ENCODE measurements at places on chromosomes 12 and 14.

DNA sequence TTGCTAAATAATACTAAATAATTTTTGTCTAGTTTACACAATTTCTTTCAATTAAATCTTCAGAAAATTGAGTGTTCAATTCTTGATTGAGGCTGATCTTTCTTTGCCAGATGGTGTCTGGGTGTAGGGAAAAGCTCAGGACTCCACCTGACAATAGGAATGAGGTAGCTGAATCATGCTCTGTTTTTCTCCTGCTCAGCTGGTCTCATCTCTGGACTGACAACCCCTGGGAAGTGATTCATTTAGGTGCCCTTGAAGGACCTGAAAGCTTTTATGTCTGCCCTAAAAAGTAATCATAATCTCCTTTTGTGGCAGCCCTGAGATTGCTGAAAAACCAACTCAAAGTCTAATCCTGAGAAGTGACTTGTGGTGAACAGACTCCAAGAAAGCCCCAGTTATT, 255.4 kb downstream of the ETNK1 start:
- no peak for DNase-seq

DNA sequence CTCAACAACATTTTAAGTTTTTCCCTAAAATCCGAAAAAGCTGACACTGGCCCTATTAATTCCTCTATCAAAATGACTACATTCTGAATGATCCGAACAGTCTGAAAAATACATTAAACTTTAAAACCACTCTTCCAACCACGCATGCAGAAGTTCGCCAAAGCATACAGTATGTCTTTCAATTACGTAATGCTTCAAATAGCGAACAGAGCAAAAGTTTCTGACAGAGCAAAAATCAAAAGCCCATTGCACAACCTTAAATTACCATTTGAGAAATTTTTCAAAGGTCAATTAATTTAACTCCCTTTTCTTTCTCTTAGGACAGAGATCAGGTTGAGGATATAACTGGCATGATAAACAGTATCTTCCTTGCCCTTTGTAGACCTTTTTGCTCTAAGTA, 33.2 kb downstream of the LRIG3 start:
- no peak for DNase-seq

DNA sequence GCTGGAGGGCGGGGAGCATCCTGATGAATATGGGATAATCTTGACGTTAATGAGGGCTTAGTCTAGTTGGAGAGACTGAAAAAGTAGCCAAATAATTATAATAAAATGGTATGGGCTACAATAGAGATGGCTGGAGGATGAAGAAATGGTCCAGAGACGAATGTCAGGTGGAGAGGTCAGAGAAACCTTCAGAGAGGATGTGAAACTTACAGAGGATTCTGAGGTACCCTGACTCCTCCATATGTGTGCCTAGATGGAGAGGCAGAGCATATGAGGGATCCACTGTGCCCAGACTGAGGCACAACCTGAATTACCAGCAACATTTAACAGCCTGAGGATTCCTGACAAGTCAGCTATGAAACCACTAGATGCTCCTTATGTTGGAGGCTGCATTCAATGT, 417.0 kb downstream of the ATP23 start:
- DNase-seq: no peak

DNA sequence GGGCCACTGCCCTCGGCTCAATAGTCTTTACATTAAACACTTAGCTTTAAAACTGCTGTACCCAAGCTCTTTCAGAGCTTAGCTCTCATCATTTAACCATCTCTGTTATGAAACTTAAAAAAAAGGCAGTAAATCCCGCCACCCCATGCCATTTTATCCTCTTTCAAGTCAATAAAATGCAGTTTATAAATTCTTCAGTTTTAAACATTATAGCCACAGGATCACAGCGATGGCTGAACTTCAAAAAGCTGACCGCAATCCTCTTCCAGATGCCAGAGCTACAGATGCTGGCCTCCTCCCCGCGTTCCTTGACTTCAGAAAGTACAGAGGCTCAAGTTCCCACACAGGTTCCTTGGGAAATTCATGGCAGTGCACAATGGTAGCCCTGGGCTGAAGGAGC, 4.2 kb downstream of the OR10G3 start:
- no peak for DNase-seq

GRCh38 chr12:122944605-122945592, 21.4 kb downstream of the ABCB9 start:
- DNase-seq: no peak

GRCh38 chr12:133058203-133059113, 21.1 kb downstream of the ZNF84 start:
- DNase-seq: no peak

DNA sequence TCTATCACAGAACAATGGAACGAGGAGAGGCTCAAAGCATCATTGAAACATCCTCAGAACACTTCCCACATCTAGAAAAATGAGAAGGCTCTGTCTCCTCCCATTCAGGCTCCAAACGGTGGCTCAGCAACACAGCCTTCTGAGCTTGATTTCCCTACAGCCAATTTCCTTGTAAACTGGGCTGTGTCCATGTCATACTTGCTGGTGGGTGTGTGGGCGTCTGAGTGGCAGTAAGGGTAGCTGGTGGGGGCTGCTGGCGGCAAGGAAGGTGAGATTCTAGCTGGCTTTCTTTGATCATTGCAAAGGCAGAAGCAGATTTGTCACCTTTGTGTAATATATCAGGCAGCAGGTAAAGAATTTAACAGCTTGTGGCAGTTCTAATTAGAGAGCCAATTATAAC, 163.7 kb downstream of the CALM1 start:
- no peak for DNase-seq

- no peak for DNase-seq
Measured at GRCh38 chr14:86973177-86973576, 1019.8 kb downstream of the GALC start.

- no peak for DNase-seq
Measured at GRCh38 chr12:20757-21156, 45.8 kb upstream of the IQSEC3 start.

GRCh38 chr12:57063991-57064685, 14.2 kb upstream of the MYO1A start:
- no peak for DNase-seq

DNA sequence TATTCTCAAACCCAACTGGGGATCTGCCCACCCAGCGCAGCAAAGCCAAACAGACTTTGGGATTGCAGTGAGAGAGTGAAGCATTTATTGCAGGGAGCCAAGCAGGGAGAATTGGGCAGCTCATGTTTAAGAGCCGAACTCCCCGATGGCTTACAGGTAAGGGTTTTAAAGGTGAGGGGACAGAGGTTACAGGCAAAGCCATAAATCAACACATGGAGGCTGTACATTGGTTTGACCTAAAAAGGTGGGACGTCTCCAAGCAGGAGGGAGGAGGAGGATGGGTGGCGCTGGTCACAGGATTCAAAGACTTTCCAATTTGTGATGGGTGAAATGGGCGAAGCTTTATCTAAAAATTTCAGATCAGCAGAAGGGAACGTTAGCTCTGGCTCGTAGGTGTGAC, 18.2 kb downstream of the OAS2 start:
- no peak for DNase-seq

DNA sequence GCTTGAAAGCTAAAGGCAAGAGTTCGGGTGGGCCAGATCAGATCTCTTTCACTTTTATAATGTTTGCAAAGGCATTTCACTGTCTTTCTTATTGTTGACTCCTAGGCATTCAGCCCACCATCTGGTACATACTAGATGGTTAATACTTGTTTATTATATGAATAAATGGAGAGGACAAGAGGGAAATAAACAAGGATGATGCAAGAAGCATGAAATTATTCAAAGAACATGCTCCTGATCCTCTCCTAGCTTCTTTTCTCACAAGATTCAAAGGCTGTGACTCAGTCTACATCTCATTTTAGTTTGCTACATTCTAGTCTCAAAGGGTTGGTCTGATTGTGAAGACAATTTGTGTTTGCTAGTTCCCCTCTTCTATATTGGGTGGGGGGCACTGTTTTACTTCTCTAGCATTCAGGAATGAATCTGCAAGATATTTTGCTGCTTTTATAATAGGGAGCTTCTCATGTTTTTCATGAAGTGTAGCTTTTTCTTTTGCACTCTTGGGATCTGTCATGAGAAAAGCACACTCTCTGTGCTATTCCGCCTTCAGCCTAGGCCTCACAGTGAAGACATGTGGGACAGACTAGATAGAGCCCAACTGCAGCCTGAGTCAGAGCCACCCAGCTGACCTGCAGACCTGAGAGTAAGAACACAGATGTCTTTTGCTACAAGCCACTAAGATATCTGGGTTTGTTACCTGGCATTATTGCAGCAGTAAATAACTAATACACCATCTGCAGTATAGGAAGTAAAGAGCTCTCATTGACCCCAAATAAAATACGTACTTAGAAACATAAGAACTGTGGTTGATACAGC, 65.7 kb downstream of the PTHLH start:
- DNase-seq: no peak

- DNase-seq: no peak
Measured at GRCh38 chr14:104813286-104813685, 12.4 kb downstream of the ZBTB42 start.

DNA sequence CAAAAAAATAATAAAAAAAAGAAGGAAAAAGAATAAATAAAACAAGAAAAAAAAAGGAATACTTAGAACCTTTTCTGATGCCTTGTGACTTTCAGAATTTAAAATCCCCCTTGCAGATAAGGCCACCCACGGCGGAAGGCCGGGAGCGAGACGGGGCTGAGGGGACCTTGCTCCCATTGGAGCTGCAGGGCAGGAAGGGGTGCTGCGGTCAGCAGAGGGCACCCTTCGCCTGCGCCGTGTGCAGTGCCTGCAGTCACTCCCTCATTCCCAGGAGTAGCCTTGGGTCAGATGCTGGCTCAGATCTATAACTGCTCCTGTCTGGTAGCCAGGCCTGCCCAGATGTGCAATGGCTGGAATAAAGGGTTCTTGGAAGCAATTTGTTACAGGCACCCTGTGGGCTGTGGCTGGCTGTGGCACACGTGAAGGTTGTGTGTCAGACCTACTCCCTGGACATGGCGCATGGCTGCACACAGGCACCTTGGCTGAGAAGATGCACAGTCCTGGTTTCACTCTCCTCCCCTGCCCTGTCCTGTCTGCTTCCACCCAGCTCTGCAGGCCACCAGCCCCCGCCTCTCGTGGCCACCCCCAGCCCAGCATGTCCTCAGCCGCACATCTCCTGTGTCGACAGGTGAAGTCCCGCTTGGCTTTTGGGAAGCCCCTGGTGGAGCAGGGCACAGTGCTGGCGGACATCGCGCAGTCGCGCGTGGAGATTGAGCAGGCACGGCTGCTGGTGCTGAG, 13.4 kb upstream of the ALDH2 start:
- peak; percentile 44 for DNase-seq

GRCh38 chr12:55637467-55637866, 775 bp downstream of the OR10P1 start:
- DNase-seq: no peak

- no peak for DNase-seq
Measured at GRCh38 chr12:127594351-127594970, 672.5 kb upstream of the TMEM132C start.

DNA sequence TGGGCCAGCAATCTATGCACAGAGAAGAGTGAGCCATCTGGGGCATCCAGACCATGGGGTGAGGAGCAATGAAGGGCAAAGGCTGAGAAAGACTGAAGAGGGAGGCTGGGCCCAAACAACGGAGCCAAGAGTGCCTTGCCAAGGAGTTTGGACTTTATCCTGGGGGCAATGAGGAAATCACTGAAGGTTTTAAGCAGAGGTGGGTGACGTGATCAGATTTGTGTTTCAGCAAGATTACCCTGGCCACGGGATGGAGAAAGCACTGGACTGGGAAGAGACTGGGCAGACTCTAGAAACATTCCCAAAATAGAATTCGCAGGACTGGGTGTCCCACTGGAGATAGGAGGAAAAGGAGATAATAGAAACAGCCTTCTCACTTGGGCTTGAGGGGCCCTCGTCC, 65.3 kb downstream of the DPF3 start:
- no peak for DNase-seq

DNA sequence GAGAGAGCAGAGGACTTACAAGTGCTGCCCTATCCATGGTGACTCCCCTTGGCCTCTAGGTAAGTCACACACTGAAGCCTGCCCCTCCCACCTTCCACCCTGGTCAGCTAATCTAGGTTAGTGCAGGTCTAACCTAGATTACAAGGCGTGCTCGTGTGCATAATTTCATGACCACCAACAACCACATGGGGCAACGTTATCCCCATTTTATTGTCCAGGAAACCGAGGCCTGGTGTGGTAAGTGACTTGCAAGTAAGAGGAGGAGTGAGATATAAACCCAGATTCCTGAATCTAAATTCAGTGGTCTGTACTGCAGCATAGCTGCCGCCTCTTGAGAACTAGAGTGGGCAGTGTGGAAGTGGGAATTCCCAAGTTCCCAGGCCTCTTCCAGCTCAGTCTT, 171.1 kb downstream of the DAD1 start:
- no peak for DNase-seq

DNA sequence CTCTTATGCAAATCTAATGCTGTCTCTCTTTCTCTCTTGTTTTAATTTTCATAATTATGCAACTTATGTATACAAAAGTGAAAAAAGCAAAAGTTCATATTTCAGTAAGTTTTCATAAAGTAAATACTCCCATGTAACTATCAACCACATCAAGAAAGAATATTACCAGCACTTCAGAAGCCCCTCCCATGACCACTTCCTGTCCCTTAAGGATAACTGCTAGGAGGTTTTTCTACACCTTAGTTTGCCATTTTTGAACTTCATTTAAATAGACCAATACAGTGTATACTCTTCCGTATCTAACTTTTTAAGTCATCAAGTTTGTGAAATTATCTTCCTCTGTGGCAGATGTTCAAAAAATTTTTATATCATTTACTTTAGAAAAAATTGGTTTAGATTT, 547 bp upstream of the OR4K15 start:
- no peak for DNase-seq

DNA sequence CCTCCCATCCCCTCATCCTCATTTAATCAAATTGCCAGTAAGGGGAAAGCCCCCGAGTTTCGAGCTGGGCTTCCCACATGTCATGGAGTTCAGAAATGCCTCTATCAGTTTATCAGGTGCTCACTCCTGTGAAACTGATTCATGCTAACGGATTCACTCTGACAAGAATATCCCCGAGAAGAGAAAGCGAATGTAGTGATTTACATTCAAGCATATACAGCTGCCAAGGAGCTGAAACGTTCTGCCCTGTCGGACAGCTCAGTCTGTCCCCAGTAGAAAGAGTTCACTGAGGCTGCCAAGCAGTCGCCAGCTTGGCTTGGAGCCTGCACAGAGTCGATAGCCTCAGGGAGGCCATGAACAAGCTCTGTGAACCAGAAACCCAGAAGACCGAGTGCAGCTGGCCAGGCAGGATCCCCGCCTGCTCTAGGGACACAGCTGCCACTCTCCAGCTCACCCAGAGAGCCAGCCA, 88.4 kb downstream of the TMCC3 start:
- no peak for DNase-seq

DNA sequence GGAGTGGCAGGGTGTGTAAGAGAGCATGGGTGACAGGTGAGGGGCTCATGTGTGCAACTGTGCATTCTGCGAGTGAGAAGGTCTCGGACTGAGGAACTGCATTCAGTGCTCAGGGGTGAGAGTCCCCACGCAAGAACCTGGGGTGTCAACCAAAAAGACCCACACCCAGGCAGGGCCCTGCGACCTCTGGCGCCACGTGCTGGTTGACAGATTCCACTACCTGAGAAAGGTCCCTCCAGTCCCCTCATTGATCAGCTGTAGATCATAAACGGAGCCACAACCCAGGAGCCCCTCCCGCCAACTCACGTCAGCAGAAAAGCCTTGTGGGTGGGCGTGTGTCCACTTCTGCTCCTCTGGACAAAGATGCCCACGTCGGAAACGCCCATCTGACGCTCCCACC, 98.7 kb downstream of the ASCL4 start:
- DNase-seq: no peak

Data from fibroblast of skin of scalp (primary cell).